ENCODE measurements at places on chromosomes 2 and 18.

- DNase-seq: no peak
Observed at GRCh38 chr2:124975224-124975623, 950.1 kb downstream of the CNTNAP5 start.

- DNase-seq: no peak
Observed at GRCh38 chr18:61910101-61910500, 17.3 kb upstream of the RNF152 start.

- DNase-seq: peak; percentile 27
Observed at GRCh38 chr2:60152226-60152833, 401.1 kb downstream of the BCL11A start.

- DNase-seq: no peak
Observed at GRCh38 chr18:55838319-55838718, 250.3 kb upstream of the TCF4 start.

DNA sequence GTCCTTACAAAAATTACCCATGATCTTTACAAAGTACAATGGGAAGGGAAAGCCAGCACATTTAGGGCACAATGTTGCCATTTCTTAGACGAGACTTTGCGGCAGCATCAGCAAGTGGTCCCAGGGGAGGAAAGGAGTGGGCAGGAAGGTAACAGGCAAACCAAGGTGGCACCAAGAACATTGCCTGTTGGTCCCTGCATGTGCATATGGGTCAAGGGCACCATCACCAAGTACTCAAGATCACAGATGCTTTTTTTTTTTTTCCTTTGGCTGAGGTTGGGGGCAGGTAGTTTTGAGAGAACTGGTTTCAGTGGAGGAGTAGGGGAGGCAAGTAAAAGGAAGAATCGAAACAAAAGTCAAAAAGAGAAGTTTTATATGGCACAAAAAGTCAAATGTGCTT, 752 bp upstream of the CYTIP start:
- DNase-seq: no peak

GRCh38 chr2:85953476-85953875, 64.7 kb upstream of the ST3GAL5 start:
- peak; percentile 51 for DNase-seq

GRCh38 chr2:65298089-65298488, 70.5 kb downstream of the ACTR2 start:
- DNase-seq: no peak

- DNase-seq: no peak
Observed at GRCh38 chr2:109216332-109216731, 87.3 kb downstream of the SH3RF3 start.

DNA sequence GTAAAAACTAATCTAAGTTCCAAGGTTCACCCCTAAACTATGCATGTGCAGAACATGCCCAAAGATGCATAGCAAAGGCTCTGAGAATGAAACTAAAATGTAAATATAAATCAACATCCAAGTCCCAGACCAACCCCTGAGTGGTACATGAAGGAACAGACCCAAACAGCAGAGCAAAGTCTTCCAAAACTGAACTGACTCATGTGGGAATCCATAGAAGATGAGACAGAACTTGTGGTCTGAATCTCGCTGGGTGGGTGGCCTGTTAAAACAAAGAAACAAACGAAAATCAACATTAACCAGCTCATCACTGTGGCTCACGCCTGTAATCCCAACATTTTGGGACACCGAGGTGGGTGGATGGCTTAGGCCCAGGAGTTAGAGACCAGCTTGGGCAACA, 29.5 kb upstream of the ATRAID start:
- DNase-seq: peak; percentile 27

DNA sequence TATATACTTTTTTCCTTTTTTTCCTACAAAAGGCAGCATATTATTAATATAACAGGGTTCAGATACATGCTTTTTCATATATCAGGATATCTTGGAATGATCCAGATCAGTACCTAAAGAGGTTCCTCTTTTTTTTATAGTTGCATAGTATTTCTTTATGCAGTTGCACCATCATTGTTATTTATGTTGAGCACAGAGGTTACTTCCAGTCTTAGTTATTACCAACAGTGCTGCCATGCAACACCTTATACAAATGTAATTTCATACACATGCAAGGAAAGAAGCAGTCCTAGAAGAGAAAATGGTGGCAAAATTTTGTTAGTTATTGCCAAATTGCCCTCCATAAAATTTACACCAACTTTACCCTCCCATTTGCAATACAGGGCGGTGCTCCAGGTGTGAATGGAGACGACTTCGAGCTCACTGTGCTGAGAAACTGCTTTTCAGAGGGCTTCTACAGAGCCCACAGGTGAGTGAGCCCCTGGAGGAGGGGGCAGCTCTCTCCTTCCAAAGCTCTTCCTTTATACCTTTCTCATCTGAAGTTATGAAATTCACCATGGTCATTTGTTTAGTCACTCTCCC, 30.0 kb upstream of the KCMF1 start:
- DNase-seq: no peak

DNA sequence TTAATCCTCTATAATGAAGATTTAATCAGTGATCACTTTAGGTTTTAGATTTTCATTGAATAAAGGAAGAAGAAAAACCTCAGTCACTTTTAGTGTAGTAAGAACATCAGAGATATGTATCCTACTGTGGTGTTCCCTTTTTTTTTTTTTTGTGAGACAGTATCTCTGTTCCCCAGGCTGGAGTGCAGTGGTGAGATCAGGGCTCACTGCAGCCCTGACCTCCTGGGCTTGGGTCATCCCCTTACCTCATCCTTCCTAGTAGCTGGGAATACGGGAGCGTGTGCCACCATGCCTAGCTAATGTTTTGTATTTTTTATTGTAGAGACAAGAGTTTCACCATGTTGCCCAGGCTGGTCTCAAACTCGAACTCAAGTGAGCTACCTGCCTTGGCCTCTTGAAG, 5.1 kb downstream of the SLC39A10 start:
- no peak for DNase-seq

GRCh38 chr2:12733846-12734245, 17.1 kb downstream of the TRIB2 start:
- DNase-seq: no peak

- no peak for DNase-seq
Observed at GRCh38 chr2:220002251-220002650, 374.8 kb downstream of the SLC4A3 start.

DNA sequence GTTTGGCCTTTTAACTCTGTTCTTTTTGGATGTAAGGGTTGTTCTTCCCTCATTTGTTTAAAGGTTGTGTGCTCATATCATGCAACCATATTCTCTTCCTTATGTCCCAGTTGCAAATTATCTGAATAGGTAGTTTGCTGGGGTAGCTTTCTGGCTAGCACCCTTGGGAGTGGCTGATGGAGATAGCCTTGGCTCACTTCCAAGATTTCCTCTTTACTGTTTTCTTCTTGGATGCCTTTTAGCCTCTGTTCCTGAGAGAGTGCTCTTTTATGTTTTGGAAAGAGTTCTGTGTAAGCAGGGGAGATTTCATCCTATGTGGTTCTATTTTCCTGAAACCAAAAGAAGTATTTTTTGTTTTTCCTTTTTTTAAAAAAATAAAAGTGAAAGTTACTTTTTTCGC, 25.4 kb downstream of the USP14 start:
- DNase-seq: peak; percentile 8

- no peak for DNase-seq
Observed at GRCh38 chr2:39027421-39027820, 93.4 kb downstream of the SOS1 start.

DNA sequence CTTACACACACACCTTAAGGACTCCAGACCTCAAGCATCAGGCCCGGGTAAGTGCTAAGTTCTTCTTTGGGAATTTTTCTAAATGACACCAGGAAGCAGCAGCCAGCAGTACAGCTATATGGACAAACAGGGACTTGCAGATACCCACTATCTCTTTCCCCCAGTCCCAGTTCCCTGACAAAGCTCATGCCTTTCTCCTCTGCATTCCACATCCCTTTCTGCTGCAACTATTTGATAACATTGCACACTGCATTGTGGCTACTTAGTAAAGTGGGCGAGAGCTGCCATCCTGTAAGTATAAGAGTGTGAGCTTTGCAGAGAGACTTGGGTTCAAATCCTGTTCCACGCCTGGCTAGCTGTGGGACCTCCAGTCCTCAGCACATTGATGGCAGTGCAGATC, 14.0 kb upstream of the CD226 start:
- DNase-seq: no peak

- no peak for DNase-seq
Observed at GRCh38 chr2:104944495-104944894, 90.6 kb downstream of the POU3F3 start.

DNA sequence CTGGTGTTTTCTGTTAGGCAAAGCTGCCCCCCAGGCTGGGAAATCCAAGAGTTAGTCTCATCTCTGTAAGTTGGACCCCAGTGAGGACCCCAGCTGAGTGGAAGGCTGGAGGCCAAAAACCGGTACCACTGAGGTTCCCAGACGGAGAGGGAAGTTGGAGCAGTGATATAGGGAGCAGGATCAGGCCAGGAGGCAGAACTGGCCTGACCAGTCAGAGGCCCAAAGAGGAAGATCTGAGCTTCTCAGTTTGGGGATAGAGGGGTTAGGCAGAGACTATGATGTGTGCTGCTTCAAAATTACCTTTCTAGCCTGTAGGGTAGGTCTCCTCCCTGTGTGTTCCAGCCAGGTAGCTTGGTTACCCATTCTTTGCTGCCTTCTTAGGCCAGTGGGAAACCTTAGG, 4.6 kb upstream of the RNF181 start:
- DNase-seq: no peak

DNA sequence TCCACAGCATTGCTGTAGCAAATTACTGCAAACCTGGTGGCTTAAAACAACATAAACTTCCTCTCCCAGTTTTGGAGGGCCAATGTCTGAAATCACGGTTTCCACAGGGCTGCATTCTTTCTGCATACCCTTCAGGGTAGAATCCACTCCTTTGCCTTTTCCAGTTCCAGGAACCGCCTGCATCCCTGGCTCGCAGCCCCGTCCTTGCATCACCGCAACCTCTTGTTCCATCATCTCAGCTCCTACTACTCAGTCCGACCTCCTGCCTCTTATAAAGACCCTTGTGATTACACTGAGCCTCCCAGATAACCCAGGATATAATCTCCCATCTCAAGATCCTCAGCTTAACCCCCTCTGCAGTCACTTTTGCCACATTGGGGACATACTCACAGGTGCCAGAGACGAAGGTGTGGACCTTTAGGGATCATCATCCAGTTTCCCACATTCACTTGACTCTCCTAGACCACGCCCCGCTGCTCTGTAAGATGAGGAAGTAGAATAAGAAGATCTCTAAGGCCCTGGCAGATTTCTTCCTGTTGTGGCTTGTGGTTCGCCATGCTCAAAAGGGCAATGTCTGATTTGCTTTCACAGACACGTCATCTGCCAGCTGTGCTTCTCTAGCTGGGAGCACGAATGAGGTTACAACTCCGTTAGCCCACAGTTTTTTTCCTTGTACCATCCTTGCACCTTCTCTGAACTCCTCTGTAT, 103.6 kb upstream of the AGAP1 start:
- DNase-seq: peak; percentile 33

DNA sequence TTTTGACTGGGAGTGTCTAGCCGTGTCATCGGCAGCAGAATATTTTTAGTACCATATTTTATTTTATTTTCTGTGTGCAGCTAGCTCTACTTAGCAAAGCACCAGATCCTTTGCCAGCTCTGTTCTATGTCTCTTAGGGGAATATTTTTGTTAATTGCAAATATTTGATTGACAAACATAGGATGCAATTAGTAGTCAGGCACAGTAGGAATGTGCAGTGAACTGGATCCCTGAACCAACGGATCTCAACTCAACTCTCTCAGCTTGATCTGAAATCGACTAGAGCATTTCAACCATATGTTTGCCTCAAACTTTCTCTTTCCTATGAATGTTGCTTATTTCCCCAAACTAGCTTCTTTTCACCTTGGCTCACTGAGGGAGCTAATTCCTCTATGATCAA, 998.0 kb upstream of the FANCL start:
- DNase-seq: no peak

- DNase-seq: no peak
Observed at GRCh38 chr2:58291726-58292438, 50.8 kb upstream of the FANCL start.

DNA sequence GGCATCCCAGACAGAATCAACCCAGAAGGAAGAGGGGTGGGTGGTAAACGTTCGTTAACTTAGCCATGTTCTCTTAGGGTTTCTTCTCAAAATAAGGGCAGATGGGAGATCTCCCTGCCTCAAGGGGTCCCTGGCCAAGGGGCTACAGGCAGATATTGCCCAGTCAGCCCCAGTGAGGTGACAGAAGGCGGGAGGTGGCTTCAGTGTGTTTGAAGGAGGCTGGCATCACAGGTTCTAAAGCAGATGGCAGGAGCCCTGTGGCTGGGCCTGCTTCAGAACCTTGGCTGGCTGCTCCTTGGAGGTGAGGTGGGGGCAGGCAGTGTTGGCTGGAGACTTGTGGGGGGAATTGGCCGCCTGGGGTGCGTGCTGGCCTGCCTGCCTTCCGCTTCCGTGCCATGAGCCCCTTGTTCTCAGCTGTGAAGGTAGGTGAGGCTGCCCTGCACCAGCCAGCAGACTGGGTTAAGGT, 23.5 kb downstream of the HPCAL1 start:
- no peak for DNase-seq

- DNase-seq: no peak
Observed at GRCh38 chr18:35991696-35992095, 19.2 kb downstream of the RMP24 start.

DNA sequence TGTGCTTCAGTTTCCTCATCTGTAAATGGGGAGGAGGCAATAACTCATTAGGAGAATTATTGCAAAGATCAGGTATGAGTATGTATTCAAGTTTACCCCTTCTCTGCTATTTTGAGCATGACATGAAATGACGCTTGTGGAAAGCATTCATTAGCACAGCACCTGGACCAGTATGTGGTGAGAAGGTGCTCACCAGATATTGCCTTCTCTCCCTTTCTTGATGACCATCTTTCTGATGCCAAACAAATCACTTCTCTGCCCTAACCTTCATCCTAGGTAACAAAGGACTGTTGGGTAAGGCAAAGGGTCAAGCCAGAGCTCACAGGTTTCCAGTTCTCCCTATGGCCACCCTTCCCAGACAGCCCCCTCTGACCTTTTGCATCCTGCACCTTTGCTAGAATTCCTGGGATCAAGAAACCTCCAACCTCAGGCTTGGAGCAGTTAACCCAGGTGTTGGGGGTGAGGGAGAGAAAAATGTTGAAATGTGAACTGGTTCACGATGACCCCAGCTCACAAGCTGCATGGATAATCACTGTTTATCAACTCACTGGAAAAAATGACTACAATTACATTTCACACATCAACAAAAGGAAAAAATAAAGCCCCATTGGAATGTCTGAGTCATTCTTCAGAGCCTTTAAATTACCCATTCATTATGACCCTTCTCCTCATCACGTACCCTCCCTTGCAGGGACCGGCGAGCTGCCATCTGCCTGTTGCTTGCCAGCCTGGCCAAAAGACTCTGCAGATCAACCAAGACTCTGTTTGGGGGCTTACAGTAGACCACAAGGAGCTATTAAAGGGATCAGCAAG, 41.6 kb downstream of the LBH start:
- DNase-seq: peak; percentile 84

DNA sequence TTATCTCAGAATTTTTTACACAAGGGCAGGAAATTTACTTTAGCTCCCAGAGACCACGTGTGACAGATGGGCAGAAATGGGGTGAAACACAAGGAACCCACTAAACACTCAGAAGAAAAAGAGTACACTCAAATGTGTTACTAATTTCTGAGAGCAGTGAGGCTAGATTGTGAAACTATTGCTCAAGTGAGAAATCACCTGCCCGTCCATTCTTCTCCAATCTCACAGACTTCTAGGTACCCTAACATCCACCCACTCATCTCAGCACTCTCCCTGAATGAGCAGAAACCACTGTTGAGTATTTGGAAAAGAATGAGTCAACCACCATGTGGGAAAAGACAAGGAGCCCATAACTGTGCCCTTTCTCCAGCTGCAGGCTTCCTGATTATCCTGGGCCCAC, 293.0 kb upstream of the CDH2 start:
- no peak for DNase-seq

- peak; percentile 20 for DNase-seq
Observed at GRCh38 chr2:143451642-143452281, 322.5 kb downstream of the ARHGAP15 start.

Data from AG08395 (cell line).